ENCODE measurements at places on chromosomes 4 and X.

GRCh38 chr4:57910151-57910550 lies 800.0 kb upstream of the IGFBP7 start:
- no peak for DNase-seq

DNA sequence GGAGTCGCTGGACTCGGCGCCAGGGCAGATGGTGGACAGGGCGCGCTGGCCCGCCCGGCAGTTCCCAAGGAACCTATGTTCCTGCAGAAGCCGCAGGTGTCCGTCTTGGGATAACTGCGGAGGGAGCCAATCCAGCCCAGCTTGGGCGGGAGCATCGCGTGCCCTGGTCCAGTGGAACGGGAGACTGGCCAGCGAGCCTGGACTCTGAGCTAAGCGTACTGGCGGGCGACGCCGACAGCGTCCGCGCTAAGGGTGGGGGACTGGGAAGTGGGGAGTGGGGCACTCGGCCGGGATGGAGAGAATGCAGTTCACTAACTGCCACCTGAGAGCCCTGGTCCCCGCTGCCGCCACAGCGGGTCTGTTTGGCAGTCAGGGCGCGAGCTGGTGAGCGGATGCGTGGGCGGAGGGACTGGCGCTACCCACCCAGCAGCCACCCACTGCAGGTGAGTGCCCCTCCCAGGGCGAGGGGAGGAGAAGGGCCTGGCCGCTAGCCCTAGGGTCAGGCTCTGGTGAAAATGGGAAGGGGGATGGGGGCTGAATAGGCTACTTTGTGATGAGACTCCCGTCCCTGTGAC lies 1.3 kb upstream of the MAMLD1 start:
- peak; percentile 25 for DNase-seq

DNA sequence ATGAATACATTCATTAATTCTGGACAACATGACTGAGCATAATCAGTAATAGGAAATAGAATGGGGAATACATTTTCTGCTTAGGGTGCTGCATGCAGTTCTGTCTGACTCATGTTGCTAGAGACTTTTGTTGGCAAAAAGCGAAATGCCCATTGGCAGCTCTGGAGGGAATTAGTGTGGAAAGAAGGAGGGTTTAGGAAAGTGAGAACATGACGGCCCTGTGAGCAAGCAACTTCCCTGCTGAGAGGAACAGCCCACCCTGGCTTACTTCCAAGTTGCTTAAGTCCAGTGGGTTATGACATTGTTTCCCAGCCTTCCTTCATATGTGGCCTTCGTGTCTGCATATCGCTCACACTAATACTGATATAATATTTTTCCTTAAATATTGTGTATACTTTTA lies 13.8 kb downstream of the MAD2L1 start:
- no peak for DNase-seq

DNA sequence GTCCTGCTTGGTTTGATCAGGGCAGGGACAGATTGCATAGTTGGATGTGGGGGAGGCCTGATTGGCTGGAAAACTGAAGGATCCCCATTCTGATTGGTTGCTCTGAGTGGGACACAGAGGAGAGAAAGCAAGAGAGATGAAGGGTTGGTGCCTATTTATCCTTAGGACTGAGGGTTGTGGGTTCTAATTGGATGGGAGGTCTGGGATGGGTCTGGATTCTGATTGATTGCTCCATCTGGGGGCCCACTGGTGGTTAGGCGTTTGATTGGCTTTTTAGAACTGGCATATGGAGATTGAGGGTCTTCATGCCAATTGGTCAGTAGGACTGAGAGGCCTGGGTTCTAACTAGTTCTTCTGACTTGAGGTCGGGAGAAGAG lies 644 bp upstream of the EBP start:
- DNase-seq: peak; percentile 39

DNA sequence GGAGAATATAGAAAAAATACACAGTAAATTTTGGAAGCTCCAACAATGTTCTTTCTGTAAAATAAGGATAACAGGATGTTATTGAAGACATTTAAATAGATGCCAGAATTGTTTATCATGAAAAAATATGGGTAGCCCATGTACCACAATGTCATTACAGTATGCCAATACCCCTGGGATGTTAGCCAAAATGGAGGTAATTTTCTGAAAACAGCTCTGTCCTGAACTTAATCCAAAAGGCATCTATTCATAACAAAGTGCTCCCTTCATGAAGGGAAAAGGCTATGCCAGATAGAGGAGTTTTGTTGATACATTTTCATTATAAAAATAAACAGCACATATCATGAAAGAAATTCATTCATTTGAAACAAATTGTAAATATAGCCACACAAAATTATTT lies 1902.6 kb upstream of the AGA start:
- no peak for DNase-seq

DNA sequence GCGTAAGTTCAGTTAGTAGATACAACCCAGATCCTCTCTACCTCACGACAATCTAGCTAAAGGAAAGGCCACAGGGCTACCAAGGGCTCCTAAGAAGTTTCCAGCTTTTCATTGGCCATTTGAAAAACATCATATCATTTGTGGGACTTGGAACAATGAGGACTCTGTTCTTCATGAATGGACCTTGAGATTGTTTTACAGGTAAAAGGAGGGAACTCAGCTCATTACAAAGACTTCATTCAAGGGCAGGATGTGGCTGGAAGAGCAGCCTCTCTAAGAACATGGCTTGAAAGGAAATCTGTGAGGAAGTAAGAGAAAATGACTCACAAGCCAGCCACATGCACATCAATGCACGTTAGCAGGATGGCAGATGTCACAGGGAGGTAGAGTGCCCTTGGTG lies 105.9 kb upstream of the SLC7A11 start:
- no peak for DNase-seq

GRCh38 chrX:78029663-78030062 lies 60.2 kb upstream of the PGAM4 start:
- DNase-seq: no peak

DNA sequence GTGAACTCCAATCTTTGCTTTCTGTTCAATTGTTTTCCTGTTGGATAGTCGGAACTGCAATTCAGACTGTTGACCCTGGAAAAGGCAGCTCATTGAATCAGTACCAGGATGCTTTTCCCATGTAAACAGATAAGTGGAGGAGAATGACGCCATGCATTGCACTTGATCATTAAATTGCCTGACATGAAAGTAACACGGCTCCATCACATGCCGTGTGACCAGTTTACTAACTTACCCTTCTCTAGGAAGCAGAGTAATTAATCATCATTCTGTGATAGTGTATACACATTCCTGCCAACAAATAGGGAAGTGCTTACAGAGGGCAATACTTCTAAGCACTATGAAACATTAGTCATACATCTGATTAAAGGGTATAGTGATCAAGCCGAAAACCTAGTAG lies 101.4 kb downstream of the PPARGC1A start:
- DNase-seq: no peak

- no peak for DNase-seq
Observed at GRCh38 chr4:27040356-27040755, 179.7 kb downstream of the STIM2 start.

DNA sequence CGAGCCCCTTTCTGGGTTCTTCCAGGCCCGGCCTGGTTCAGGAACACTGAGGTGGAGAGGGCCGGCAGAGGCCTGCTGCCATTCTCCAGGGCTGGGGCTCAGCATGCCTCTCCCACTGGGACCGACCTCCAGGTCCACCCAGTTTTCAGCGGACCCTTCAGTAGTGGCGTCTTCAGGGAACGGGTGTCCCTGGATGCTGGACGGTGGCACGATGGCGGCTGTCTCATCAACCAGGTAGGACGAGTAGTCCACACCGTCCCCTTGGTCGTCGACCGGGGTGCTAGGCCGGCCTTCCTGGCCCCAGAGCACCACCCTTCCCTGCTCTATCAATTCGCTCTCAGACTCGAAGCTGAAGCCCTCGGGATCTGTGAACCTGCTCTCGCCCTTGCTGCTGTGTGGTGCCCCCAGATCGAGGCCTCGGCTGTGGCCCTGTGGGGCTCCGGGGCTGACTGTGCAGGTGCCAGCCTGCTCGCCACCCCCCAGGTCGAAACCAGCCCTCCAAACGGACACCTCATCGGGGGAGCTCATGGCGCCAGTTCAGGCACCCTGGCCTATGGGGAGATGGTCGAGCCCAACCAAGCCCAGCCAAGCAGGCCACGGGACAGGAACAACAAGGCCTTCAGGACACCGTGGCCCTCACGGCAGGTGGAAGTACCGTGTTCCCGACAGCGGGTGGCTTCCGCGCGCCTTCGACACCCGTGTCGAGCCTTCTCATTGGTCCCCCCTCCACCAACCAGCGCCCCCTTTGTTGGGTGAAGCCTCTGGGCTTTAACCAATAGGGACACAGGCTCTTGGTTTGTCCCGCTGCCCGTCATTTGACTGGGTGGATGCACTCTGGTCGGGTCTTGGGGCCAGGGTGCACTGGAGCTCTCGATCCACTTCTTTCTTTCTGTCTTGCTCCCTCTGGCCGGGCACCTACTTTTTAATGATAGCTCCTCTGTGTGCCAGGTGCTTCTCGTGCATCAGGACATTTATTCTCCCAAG lies 814 bp upstream of the LOC101059915 start:
- DNase-seq: no peak

DNA sequence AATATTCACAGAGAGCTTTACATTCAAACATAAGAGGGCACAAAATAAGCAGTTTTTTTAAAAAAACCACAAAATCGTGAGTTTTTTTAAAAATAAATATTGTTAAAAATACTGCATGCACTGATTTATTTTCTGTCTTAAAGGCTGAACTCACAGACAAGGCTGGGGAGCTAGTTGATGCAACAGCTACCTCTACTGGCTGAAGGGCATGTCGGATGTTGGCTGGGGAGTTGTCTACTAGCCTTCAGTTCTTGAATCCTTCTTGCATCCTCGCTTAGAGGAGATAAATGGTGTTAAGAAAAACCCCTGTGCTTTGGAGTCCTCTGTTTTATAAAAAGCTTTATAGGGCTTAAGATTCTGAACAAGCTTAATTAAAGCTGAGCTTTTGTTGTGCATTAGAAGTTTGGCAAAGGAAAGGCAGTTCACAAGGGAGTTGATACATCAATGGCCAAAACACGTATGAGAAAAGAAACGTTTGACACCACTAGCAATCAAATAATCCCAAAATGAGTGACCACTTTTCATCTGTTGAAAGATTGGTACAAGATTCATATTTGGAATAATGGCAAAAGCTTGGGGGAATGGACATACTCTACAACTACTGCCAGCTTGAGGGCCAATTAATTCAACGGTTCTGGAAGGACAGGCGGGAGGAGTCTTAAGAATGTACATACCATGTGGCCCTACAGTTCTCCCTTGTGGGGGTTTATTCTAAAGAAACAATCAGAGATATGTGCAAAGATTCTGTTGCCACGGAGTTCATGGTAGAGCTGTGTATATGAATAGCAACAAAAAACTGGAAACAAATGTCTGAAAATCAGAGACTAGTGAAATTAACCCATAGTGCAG lies 94.7 kb downstream of the SEL1L3 start:
- DNase-seq: no peak

DNA sequence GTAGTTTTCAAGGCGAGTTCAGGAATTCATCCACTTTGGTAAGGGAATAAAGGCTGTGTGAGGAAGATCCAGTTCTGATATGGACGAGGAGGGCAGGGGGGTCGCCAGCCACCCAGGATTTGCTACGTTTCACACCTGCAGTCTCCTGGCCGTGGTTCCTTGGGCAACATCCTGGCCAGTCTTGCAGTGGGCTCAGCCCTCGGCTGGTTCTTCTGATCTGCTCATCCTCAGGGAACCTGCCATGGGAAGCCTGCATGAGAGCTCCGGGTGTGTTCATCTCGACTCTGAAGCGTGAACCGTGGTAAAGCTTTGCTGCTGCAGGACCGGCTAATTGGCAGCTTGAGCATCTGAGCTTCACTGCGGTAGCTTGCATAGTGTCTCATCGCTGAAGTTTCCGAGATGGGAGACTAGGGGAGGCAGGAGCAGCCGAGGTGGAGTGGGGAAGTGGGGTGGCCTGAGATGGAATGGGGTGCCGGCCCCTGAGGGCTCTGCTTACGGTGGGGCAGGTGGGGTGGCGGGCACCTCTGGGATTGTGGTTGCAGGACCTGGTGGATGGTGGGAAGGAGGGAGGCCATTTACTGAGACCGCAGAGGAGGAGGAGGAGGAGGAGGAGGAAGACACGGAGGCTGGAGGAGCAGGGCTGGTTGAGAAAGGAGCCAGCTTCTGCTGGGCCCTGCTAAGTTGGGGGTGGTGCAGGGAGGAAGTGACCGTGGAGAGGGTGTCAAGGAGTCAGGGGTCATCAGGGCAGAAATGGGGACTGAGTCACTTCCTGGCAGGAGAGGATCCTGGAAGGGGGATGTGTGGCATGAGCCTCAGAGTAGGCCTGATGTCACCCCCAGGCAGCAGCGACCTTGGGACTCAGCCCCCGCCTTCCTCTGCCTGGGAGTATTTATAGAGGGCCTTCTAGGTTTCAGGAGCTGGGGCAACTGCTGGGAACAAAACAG lies 213.1 kb upstream of the PSAPL1 start:
- DNase-seq: no peak

- no peak for DNase-seq
Observed at GRCh38 chr4:57877047-57877458, 766.9 kb upstream of the IGFBP7 start.

DNA sequence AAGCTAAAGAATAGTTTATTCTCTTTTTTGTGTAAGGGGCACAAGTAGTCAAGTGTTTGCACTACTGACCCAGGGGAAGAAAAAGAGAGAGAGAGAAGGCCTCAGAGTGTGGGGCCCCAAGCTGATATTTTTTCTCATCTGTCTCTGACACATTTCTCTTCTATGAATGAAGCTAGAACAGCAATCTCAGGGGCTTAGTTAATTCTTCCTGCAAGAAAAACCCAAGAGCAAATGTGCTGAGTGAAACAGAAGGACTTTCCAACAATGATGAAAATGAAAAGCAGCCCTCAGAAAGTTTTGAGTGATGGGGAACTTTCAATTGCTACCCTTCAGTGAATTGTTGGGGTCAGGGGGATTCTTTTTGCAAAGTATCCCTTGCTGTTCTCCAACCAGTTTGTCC lies 9.2 kb upstream of the MSN start:
- DNase-seq: no peak

DNA sequence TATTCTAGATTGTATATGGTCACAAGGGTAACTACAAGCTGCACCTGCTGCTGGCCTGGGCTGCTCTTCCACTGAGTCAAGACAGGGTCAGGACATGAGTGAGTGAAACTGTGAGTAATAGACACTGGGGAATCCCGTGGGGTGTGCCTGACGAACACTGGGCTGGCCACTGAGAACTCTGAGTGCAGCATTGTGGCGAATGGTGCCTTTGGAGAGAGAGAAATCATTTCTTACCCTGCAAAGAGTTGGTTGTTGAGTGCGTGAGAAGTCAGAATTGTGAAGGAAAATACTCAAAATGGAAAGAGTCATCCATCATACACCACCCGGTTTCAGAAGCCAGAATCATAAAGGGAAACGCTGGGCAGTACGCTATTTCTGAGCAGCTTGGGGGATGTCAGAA lies 43.1 kb upstream of the LSM6 start:
- DNase-seq: peak; percentile 47

GRCh38 chr4:42489095-42489494 lies 91.8 kb downstream of the SHISA3 start:
- no peak for DNase-seq

- no peak for DNase-seq
Observed at GRCh38 chrX:19535476-19535875, 20.2 kb upstream of the MAP3K15 start.

All from stimulated activated naive CD8-positive, alpha-beta T cell treated with anti-CD3 and anti-CD28 coated beads, Interleukin-15, amount 100 ng/mL, for 72 hours (primary cell).